CD8-positive, alpha-beta memory T cell (primary cell): ENCODE measurements at places on chromosomes 13 and 19.

DNA sequence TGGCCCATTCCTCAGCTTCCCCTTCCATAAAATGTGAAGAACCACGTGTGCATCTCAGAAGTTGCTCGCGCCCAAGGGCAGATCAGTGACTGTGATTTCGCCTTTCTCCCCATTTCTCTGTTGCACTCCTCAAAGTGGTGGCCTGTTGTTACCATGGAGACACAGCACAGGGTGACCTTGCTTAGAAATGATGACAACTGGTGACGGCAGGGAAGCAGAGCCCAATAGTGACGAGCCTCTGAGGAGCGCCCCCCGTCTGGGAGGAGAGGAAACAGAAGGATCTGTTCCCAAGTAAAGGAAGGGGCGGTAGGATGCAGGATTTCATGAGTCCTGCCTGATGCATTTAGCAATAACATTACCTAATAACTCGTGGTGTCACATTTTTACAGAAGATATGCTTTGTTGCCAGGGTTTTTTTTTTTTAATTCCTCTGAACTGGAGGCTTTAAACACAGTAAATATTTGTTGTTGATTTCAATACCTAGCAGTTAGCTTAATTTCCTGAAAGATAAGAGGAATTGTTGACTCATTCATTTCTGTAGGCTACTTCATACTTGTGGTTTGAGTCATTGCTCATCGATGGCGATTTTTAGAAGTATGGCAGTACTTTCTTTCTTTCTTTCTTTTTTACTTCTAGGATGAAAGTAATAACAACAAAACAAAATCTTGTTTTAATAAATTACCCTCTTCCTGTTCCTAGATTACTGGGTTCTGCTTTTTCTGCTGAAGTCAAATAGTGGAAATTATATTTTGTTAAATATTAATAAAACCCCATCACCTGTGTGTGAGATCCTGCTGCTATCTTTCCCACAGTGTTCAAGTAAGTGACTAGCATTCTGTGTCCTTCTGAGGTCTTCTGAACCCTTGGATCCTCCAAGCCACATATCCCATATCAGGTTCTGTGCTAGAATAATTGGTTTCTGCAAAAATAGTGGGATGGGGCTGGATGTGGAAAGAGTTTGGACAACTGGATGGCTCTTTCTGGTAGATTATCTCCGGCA lies 36.0 kb downstream of the MBNL2 start:
- DNase-seq = no peak

DNA sequence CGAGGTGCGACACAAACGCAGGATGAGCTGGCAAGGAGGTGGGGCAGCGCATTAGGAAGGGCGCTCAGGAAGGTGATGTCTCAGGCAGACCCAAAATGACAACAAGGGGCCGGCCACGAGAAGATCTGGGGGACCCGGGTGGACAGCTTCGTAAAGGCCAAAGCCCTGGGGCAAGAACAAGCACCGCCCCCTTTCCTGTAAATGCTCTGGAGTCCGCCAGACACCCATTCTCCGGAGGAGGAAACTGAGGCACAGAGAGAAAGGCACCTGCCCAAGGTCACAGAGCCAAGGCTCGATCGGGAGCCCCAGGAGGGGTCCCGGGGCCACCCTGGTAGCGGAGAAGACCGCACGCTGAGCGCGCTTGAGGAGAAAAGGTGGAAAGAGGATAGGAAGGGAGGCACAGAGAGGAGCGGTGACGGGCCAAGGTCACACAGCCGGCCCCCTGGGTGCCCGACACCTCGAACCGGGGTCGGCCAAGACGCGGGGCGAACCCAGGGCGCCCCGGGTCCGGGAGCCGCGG lies 571 bp downstream of the SAFB2 start:
- DNase-seq = peak; percentile 56

DNA sequence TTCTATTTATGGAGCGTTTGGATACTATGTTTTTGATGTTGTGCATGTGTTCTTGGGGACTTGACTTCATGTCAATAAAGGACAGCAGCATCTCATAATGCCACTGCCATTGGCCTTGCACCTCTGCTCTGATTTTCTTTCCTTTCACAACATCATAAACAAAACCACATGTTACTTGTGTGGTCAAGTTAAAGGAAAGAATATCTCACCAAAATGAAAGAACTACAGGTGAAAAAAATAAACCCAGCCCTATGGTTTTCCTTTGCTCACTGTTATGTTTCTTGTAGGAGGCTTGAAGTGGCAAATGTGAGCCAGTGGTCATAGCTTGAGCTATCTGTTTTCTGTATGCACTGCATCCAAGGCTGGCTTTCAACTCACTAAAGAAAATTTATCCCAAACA lies 240.4 kb downstream of the KCNRG start:
- no peak for DNase-seq

DNA sequence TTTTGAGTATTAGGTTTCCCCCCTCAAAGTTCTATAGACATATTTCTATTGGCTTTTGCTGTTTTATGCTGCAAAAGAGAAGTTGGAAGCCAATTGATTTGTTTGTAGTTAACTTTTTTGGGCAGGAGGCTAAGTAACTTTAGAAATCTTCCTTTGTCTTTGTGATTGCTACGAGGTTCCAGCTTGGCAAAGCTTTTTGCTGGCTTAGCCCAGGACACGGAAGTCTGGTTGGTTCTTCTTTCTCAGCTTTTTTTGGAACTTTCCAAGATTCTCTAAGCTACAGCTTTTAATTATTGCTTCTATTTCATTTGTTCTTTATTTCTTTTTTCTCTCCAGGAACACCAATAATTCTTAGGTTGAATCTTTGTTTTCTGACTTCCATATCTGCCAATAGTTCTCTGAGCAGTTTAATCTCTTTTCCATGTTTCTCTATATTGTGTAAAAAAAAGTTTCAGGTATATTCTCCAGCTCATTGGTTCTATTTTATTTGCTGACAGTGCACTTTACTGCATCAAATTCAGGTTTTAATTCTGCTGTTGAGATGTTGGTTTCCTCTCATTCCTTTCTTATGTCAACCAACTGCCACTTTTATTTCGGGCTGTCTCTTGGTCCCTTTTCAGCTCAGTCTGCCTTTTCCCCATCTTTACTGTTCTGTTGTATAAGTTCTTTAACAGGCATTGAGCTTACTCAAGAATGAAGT lies 27.8 kb downstream of the MBNL2 start:
- no peak for DNase-seq

GRCh38 chr13:27826379-27827353 lies 34.4 kb downstream of the GSX1 start:
- peak; percentile 70 for DNase-seq
